Lung (tissue), 17 donors: ENCODE measurements at places on chromosomes 3 and 15.

DNA sequence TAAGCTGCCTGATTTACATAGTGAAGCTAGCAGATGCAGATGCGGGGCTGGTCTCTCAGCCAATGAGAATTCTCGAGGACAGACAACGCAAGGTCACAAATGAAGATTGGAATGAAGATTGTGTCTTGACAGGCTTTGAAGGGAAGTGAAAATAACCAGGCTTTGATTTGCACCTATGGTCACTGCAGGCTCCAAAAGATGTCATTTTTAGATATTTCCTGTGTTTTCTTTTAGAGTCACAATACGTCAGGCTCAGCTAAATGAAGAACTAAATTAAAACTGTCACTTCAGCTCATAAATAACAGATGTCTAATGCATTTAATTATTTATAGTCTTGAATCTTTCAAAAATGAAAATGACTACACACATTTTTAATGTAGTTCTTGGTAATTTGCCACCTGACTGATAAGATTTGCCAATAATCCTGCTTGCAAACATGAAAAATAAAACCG, 99.5 kb downstream of the SQOR start:
- no peak for DNase-seq

DNA sequence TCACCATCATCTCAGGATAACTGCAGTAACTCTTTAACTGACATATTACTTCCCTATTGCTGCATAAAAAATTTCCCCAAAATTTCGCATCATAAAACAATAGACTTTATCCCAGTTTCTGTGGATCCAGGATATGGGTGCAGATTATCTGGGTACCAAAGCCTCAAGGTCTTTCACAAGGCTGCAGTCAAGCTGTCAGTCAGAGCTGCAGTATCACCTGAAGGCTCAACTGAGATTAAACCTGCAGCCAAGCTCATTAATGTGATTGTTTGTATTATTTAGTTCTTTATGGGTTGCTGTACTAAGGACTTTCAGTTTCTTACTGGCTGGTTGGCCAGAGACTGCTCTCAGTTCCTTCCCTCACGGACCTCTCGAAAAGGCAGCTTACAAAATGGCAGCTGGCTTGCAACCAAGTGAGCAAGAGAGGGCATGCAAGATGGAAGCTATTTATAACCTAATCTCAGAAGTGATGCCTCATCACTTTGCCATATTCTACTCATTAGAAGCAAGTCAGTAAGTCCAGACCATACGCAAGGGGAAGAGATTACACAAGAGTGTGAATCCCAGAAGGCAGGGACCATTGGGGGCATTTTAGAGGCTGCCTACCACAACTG, 54.9 kb downstream of the DCUN1D1 start:
- DNase-seq = peak; percentile 20

DNA sequence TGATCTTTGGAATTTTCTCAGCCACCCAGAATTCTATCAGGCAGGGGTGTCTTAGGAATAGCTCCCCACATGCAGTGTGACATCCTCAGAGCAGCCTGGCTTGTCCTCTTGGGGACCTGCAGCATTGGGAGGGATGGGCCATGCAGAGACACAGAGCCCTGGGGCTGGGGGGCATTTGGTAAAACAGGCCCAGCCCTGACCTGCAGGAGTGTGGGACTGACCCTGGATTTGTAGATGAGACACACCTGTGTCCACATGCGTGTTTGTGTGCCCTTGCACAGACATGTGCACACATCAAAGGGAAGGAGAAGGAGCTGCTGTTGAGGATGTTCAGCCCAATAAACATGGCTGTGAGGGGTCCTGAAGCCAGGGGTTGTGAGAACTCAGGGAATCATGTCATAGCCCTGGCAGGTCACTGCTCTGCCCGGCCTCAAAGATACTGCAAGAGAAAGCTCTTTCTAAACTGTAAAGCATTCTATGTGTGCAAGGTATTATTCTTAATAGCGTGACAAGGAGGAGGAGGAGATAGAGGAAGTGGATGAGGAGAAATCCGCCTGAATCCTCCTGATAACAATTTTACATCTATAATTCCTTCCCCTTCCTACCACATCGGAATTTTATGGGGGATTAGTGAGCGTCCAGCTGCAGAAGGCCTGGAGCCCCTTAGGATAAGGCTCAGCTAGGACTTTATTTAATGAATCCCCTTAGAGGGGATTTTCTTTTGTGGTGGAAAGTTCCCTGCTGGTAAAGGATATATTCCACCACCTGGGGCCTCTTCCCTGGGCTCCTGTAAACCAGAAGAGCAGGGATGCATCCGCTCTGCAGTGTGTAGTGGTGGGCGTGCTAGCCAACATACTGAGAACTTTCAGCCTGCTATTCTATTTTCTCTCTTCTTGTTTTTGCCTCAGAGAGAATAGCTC, 245.5 kb downstream of the EPHB1 start:
- no peak for DNase-seq

- no peak for DNase-seq
Observed at GRCh38 chr3:174333640-174334039, 525.5 kb upstream of the NAALADL2 start.

GRCh38 chr15:66779331-66780009, 77.4 kb downstream of the SMAD6 start:
- no peak for DNase-seq

GRCh38 chr3:172321035-172321434, 127.2 kb downstream of the GHSR start:
- no peak for DNase-seq

DNA sequence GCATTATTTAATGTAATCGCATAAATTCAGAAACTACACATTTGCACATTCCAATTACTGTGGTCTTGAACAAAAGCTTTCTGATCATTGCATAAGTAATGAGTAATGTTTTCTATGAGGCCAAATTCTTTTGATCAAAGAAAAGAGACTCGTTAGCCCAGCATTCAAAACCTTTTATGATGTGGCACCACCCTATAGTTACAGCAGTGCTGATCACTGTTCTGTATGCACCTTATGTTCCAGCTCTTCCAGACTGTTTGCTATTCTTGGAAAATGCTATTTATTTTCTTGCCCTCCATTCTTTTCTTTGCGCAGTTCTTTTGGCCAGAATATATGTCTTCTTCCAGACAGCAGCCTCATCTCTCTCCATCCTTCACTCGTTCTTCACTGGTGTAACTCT, 42.3 kb downstream of the MAP3K13 start:
- DNase-seq = no peak

GRCh38 chr3:48222616-48223513, at the start of gene CAMP:
TSS of gene CAMP (plus strand) at chr3:48223495. CDS start at chr3:48223512, 17 bp downstream.
- DNase-seq = peak; percentile 56

DNA sequence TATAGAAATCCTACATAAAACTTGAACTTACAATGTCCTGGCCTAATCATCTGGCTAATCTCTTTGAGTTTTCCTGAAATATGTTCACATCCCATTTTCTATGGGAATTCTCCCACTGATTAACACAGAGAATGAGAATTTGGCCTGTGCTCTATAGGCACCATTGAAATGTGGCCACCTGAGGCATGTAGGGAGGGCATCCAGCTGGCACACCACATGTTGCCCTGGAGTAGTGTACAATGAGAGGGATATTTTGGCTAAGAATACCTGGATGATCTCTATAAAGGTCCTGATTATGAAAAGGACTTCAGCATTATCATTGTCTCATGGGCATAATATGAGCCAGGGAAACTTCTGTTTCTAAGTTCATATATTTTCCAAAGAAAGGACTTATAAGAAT, 324.0 kb downstream of the ZBTB20 start:
- DNase-seq = no peak

DNA sequence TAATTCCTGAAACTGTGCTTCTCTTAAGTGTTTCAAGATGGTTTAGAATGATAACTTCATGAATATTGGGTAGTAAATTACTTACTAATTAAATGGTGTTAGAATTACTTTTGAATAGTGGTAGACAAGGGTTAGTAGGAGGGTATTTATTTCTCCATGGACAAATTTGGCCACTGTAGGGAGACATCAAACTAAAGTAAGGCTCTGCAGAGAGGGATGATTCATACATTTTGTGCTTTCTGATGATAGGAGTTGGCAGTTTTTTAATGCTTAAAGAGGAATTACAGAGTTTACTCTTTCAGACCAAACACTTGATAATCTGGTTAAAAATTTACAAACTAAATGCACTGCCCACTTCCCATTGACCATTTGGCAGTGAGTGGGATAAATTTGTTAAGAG, 127.6 kb downstream of the NAALADL2 start:
- no peak for DNase-seq

DNA sequence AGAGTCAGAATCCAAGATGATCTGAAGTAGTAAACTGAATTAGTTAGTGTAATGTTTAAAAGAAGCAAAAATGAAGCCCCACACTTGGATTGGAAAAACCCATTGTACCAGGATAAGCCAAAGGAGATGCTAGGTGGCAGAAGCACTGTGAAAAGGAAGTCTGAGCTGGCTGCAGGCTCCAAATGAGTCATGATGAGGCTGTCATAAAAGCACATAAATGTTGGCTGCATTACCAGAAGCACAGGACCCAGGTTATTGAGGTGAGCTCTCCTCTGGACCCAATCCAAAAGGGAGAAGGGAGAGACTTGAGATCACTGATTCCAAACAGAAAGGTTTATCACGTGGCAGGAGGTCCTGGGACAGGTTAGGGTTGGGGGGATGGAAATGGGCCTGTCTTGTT, 3.2 kb upstream of the ACAN start:
- DNase-seq = no peak

GRCh38 chr15:81295486-81296121, 28.3 kb downstream of the STARD5 start:
- no peak for DNase-seq

DNA sequence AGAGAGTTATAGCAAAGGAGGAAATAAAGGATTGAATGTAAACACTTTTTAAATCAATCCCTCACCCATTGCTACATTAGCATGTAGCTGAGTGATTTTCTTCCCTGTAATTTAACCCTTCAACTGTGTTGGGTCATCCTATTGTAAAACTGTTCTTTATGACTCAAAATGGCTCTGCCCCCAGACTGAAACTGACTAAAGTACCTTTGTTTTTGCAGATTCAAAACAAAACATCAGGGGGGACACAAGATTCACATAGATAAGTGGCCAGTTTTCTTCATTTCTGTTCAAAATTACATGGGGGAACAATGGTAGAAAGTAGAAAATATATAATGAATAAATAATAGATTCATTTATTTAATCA, 268.4 kb downstream of the IGSF11 start:
- DNase-seq = no peak

DNA sequence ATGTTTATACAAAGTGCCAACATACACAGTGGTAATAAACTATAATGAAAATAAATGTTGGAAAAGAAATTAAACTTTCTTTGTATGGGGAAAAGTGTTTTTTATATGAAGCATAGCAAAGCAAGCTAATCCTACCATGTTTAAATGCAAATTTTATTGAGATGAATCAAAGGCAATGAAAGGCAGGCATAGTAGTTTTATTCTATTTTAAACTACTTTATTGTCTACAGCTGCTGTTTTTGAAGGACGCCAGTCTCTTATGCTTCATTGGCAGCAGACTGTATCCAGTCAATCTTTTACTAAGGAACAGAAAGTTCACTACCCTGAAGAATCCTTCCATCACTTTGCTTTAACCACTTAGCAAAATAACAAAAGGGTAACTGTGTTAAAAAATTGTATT, 761.0 kb downstream of the ROBO2 start:
- no peak for DNase-seq

DNA sequence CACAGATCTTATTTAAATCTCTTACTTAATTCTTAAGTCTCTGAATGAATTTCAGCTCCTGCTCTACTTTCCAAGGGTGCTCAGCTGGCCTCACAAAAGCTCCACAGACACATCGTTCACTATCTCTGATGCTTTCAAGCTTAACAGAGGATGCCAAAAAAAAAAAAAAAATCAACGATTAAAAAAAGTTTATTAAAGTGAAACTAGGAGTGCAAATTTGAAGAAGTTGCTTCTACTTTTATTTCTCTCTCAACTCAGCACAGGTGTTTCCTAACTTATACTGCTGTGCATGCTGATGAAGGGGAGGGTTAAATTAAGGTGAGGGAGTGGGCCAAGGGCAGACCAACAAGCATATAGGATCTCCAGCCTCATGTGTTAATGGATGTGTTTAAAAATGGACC, 157.2 kb downstream of the TIGIT start:
- DNase-seq = no peak

DNA sequence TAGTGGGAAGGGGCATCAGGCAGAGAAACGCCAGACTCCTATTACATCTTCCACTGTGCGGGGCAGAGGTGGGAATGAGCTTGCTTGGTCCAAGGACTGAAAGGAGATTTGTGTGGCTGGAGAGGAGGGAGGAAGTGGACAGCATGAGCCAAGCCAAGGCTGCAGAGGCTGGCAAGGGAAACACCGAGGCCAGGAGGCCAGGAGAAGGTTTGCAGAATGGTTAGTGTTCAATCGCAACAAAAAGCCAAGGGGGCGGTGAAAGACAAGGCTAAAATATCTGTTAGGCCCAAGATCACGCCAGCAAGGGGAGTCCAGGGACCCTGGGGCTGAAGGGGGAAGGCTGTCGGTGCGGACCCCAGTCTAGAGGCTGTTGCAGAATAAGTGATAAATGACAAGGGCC, 75.8 kb downstream of the CPN2 start:
- DNase-seq = no peak

- DNase-seq = no peak
Observed at GRCh38 chr3:126900859-126901540, 81.9 kb upstream of the PLXNA1 start.

DNA sequence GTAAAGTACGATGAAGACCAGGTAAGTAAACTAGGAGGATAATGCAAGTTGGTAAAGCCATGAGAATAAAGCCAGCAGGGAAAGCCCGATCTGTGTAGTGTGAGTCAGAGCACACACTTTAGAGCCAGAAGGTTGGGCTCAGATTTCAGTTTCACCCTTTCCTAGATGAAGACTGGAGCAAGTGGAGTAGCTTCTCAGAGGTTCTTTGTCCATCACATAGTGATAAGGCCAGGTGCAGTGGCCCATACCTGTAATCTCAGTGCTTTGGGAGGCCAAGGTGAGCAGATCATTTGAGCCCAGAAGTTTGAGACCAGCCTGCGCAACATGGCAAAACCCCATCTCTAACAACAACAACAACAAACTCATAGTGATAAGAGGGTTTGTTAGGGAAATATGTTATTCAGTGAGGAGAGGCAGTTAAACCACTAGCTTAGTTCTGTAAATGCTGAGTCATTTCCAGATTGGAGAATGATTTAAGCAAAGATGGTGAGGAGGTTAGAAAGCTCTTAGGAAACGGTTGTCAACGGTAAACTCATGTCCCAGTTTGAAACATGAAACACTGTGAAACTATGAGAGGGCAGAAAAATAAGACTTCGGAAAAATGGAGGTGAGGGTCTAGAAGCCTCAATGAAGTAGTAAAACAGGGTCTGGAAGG, 39.0 kb downstream of the IL12A start:
- no peak for DNase-seq

DNA sequence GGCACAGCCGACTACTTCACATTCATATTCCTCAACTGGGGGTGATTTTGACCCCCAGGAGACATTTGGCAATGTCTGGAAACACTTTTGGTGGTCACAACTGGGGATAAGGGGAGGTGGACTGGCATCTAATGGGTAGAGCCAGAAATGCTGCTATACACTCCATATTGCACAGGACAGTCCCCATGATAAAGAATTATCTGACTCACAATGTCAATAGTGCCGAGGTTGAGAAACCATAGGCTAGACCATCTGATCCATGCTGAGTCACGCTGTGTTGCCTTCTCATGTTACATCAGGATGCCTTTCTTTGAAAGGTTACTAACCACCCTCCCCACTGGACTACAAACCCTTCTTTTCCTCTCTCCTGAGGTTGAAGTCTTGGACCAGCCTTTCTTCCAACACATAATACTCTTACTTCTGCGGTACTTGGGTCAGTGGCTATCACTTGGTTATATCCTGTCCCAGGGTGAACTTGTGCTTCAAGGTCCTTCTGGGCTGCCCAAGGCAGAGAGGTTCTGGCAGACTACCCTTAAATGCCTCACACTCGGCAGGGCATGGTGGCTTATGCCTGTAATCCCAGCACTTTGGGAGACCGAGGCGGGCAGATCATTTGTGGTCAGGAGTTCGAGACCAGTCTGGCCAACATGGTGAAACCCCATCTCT, 68.8 kb downstream of the CTNNB1 start:
- no peak for DNase-seq
